ENCODE measurements at places on chromosomes 11 and 22.

GRCh38 chr11:62487738-62488551 lies 58.7 kb downstream of the AHNAK start:
- peak; percentile 37 for DNase-seq

GRCh38 chr11:65366340-65366773 lies 11.8 kb downstream of the TIGD3 start:
- peak; percentile 45 for DNase-seq

GRCh38 chr11:66070604-66071380 lies 720 bp downstream of the PACS1 start:
- DNase-seq: no peak

GRCh38 chr11:121645596-121645995 lies 192.8 kb upstream of the SORL1-AS1 start:
- no peak for DNase-seq
